Stimulated activated CD4-positive, alpha-beta T cell treated with anti-CD3 and anti-CD28 coated beads, Interleukin-1b, Interleukin-23, amount 100 ng/mL, for 4 hours (primary cell): ENCODE measurements at places on chromosomes 6 and 20.

- DNase-seq: no peak
Observed at GRCh38 chr6:54142889-54143519, 31.8 kb downstream of the MLIP start.

DNA sequence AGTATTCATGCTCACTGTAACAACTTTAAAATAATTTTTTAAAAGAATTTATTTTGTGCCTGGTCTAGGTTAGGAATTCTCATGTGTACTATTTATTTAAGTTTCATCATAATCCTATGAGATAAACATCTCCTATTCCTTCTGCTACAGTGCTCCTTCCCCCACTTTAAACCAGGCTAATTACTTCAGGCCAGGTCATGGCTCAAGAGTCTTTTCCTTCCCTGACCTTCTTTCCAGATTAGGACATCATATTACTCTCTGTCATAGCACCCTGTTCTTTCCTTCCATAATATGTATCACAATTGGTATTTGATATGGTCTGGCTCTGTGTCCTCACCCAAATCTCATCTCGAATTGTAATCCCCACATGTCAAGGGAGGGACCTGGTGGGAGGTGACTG, 239.0 kb downstream of the BTBD9 start:
- no peak for DNase-seq

DNA sequence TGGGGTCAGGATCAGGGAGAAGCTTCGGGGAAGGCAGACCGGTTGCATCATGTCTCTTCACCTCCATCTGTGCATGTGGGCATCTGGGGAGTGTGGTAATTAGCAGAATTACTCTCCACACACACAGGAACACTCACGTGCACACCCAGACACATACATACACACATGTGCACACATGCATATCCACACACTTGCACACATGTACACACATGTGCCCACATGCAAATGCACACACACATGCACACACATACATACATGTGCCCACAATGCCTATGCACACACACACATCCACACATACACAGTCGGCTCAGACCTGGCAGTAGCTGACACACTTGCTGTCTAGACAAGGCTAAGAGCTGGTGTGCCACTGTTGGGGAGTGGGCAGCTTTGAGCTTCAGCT, 212.3 kb upstream of the PMEPA1 start:
- DNase-seq: no peak

- no peak for DNase-seq
Observed at GRCh38 chr20:2387580-2387979, 6.9 kb downstream of the TGM6 start.

DNA sequence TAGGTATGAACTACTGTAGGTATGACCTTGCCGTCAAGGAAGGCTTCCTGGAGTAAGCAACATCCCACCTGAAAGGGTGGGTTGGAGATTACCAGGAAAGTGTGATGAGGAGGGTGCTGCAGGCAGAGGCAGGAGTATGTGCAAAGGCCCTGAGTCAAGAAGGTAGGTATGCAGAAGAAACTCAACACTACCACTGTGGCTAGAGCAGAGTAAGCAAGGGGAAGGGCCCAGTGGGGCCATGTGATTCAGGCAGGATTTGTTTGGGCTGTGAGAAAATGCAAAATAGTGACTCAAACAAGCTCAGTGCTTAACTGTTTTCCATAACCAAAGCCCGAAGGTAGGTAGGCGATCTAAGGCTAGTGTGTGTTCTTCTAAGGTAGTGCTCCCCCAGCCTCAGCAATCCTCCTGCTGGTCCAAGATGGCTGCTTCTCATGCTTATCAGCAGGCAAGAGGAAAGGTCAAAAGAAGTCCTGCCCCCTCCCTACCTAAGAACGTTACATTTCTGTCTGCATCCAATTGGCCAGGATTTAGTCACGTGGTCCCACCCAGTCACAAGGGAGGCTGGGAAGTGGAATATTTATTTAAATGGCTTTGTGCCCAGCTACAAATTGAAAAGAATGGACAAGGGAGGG, 36.2 kb upstream of the HMGA1 start:
- no peak for DNase-seq

- no peak for DNase-seq
Observed at GRCh38 chr6:44111434-44112417, 15.5 kb downstream of the MRPL14 start.

DNA sequence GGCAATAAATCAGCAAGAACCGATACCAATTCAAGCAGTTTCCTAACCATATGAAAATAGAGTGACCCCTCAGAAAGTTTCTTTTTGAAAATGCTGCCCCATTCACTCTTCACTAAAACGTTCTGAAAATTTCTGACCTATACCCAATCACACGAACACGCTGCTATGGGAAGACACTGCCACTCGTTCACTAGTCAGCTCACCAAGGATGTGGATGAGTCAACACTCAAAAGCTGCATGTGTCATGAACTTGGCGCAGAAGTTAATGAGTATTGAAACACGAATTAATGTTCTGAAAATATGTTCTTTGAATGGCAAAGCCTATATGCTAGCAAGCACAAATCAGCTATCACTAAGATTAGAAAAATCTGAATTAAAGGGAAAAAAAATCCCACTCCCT, 84.2 kb downstream of the PREP start:
- DNase-seq: no peak

DNA sequence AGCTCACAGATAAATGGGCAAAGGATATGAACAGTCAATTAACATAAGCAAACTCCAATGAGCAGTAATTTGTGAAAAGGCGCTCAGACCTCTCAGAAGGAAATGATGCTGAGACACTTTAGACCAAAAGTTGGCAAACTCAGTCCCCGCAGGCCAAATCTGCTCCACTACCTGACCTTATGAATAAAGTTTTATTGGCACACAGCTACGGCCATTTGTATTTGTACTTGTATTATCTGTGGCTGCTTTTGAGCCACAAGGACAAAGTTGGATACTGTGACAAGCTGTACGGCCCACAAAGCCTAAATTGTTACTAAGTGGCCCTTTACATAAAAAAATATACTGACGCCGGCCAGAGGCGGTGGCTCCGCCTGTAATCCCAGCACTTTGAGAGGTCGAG, 167.0 kb downstream of the PREX1 start:
- no peak for DNase-seq

GRCh38 chr20:2756056-2756611, 44.3 kb downstream of the CPXM1 start:
- no peak for DNase-seq

DNA sequence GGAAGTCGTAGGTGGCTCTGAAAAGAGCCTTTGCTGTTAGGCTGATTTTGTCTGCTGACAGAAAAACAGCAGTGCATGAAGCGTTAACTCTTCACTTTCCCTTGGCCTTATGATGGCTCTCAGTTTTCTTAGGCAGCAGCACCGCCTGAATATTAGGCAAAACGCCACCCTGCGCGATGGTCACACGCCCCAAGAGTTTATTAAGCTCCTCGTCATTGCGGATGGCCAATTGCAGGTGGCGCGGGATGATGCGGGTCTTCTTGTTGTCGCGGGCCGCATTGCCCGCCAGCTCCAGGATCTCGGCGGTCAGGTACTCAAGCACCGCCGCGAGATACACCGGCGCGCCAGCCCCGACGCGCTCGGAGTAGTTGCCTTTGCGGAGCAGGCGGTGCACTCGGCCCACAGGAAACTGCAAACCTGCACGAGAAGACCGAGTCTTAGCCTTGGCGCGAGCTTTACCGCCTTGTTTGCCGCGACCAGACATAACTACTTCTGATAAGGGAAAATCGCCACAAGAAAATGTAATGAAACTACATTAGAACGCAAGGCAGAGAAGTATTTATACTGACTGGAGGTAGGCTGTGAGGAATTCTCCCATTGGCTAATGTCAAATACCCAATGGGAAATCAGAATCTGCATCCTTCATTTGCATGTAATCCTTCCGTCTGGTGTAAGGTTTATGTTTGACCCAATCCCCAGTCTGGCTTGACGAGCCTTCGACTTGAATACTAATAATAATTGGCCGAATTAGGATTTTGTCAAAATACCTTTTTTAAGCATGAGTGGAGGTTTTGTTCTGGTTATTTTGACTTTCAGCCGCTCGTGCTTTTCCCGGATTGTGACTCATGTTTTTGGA, 53.9 kb upstream of the HFE start:
- no peak for DNase-seq

DNA sequence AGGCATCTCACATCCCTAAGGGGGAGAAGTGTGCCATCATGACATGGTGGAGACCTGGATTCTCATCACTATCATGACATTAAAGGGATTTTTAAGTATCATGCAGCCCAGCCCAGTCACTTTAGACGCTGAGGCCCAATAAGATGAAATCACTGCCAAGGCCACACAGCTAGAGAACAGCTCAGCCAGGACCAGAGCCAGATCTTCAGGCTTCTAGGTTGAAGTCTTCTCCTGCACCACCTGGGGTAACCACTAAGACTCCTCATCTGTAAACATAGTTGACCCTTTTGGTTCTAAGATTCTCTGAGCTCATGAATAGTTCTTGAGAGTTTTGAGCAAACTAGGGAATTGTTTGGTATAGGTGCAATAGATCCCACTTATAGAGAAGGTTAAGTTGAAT, 125.1 kb downstream of the TCP11 start:
- DNase-seq: no peak

DNA sequence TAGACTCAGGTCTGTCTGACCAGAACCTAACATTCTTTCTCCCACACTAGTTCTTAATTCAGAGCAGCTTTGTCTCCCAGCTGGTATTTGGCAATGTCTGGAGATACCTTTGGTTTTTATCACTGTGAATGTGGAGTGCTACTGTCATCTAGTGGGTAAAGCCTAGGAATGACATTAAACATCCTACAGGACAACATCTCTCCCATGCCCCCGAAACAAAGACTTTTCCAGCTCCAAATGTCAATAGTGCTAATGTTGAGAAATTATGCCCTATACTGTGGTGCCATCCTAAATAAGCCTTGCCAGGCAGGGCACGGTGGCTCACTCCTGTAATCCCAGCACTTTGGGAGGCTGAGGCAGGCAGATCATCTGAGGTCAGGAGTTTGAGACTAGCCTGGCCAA, 4.2 kb upstream of the TTPAL start:
- DNase-seq: no peak

DNA sequence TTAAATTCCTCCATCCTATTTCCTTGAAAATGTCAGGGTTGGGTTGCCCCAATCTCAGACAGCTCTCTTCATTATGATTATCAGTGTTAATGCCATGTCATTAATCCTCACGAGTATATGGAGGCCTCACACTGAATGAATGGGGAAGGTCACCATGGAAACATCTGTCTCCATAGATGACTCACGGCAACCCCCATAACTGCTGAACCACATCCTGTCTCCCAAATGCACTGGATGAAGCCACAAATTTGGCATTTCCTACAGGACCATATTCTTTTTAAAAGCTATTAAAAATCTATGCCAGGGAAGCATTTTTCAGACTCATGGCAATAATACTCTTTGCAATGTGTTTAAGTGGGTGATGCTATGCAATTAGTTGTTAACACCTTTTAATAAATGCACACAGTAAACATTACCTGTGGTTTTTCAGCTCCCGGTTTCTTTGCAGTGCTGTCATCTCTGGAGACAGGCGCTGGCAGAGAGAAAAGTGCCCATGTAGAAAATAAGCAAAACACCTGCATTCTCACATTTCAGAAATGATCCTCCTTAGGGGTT, 80.1 kb upstream of the PTPRK start:
- DNase-seq: no peak

DNA sequence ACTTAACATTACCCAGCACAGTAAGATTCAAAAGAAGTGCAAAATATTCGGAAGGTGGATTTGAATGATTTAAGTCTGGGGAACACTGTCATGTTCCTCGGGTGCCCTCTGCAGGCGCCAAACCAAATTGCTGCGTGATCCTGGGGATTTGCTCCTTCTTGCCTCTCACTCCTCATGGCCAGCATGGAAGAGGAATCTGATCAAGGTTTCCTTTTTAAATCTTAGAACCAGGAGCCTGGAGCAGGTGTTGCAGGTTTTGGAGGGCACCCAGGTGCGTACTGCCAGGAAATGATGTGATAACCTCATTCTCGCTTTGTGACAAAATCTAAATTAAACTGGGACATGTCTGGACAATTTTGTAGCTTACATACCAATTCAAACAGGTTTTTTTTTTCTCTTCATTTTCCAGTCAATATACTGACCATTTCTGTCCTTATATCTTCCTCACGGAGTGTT, 8.1 kb upstream of the PFDN4 start:
- DNase-seq: peak; percentile 60

DNA sequence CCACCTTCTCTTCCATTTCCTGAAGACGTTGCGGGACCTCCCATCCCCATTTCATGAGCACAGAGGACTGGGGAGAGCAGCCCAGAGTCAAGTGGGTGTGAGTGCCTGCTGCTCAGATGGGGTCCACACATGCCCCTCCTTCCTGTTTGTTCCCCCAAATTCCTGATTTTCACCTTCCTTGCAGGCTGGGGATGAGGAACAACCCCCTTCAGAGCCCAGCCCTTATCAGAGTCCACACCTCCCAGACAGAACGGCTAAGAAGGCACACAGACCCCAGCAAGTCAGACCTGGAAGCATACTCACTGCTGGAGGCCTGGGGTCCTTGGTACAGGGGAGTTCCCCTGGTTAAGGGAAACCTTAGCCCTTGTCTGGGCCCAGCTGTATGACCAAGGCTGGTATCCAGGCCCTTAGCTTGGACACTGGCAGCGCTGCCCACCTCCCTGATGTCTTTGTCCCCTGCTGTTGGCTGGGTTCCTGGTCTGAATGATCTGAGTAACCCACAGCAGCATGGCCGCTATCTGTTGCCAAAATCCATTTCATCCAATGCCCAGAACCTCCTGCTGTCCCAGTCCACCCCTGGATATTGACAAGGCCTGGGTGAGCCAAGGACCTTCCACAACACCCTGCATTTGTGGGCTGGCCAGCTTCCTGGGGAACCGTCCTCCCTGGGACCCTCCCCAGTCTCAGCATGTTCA, 230.9 kb downstream of the SYNDIG1 start:
- no peak for DNase-seq

GRCh38 chr20:6579417-6579816, 188.1 kb upstream of the BMP2 start:
- DNase-seq: no peak

DNA sequence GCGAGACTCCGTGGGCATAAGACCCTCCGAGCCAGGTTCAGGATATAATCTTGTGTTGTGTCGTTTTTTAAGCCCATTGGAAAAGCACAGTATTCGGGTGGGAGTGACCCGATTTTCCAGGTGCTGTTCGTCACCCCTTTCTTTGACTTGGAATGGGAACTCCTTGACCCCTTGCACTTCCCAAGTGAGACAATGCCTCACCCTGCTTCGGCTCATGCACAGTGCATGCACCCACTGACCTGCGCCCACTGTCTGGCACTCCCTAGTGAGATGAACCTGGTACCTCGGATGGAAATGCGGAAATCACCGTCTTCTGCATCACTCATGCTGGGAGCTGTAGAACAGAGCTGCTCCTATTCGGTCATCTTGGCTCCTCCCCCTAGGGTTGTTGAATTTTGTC, 307.7 kb upstream of the DEFB115 start:
- no peak for DNase-seq

- DNase-seq: no peak
Observed at GRCh38 chr20:6735942-6736845, 31.3 kb upstream of the BMP2 start.

- DNase-seq: no peak
Observed at GRCh38 chr6:89693207-89693606, 54.7 kb upstream of the LYRM2 start.

- no peak for DNase-seq
Observed at GRCh38 chr6:140537834-140538705, 1163.6 kb upstream of the CITED2 start.
